Activated T-helper 2 cell treated with anti-CD3 and anti-CD28 coated beads, Interferon-gamma antibody, Interleukin-2, Interleukin-4, amounts not matched to agents 10 μg/mL and 5 μg/mL and 100 μg/mL, durations not matched to agents 14 hours and 24 hours and 36 hours (primary cell): ENCODE measurements at places on chromosomes 7 and 10. TPM values are rescaled to one million over a fixed set of nuclear protein-coding genes. Genes with fewer than 3 reads are reported as not detected.

Gene FAM25C
- not detected in 2 replicates for total RNA-seq

Gene HHEX
- total RNA-seq: 0.32 and 0.46 TPM in 2 replicates

Gene TMEM176B
- total RNA-seq: 0.14 TPM in 1 of 2 replicates, not detected in the other

DNA sequence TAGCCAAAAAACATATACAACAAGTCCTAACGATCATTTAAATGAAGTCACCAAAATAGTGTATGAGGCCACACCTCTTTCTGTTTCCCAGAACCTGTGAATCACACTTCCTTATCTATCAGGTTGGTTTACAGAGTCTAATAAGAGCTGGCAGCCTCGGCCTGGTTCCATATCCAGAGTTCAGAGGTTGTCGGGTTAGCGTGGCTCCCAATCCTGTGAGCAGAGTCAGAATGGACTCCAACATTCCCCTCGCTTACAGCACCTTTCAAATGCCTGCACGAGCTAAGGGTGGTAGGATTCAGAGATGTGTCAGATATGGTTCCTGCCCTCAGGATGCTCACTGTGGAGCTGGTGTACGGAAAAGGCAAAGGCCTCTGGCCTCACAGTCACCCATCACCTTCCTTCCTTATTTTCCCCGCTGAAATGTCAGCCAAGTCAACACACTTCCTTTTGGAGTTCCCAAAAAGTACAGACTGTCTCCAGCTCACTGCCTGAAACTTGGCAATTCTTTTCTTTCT lies 6.0 kb downstream of the IL15RA start:
- H3K36me3 ChIP-seq: peaks cover 42% of the 10 kb centered on the region
- no peak for DNase-seq
- peaks cover 41% of the 10 kb centered on the region for H3K4me1 ChIP-seq

DNA sequence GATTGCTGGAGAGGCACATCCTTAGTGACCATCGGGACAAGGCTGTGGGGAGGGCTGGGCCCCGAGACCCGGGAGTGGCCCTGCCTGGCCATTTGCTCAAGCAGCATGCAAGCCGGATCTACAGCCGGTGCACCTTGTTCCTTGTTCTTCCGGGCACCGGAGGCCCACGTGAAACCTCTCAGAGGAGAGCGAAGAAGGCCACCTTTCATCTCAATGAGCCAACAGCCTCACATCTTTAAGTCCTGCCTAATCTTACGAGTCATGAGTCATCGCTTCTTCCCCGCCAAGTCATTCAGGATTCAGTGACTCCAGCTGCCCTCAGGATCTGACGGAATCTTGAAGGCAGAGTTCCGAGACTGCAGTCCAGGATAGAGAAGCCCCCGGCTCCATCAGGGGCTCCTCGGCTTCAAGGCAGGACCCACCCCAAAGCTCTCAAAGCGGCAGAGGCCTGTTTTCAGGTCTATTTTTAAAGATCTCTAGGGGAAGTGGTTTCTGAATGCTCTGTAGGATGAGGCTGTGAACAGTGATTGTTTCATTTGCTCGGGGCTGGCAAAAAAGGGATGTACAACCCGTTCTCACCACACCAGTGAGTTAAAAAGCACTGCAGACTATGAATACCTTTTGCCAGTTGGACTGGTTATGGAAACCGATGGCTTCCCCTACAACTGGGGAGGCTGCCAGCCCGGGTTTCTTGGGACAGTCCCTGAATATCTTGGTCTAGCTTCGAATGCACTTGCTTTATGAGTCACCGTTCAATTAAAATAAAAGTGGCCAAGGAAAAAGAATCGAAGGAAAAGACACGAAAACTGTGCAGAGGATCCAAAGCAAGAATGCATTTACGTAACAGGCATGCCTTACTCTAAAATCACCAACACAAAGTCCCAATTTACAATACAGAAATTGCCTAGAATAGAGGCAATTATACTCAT lies 57.2 kb upstream of the ECHDC3 start:
- H3K27ac ChIP-seq: peak overlapping the region; percentile 54
- DNase-seq: peak; percentile 48
- H3K4me1 ChIP-seq: peaks cover 21% of the 10 kb centered on the region
- H3K36me3 ChIP-seq: no peaks in the 10 kb centered on the region

DNA sequence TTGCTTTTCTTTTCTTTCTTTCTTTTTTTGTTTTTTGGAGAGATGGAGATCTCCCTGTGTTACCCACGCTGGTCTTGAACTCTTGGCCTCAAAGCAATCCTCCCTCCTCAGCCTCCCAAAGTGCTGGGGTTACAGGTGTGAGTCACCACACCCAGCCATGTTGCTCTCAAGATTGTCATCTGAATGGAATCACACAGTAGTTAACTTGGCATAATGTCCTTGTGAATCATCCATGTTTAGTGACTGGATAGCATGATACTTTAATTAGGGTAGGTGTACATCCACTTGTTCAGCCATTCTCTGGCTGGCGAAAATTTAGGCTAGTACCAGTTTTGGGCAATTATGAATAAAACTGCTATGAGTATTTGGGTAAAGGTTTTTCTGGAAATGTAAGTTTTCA lies 15.4 kb upstream of the GRB10 start:
- peaks cover 4% of the 10 kb centered on the region for H3K4me1 ChIP-seq
- H3K4me3 ChIP-seq: no peak overlapping the region
- H3K27ac ChIP-seq: no peak overlapping the region

GRCh38 chr7:1569440-1569832 lies 396 bp downstream of the PSMG3 start:
- peak overlapping the region; percentile 88 for H3K27ac ChIP-seq
- H3K27me3 ChIP-seq: no peaks in the 10 kb centered on the region
- H3K4me3 ChIP-seq: peak overlapping the region; percentile 89

- DNase-seq: no peak
- no peak overlapping the region for H3K4me3 ChIP-seq
- H3K27ac ChIP-seq: no peak overlapping the region
- no peaks in the 10 kb centered on the region for H3K36me3 ChIP-seq
These were observed 78.6 kb upstream of the CAPZA2 start for GRCh38 chr7:116783666-116784318.

- H3K27ac ChIP-seq: no peak overlapping the region
- no peaks in the 10 kb centered on the region for H3K27me3 ChIP-seq
These were observed 11.5 kb upstream of the STN1 start for GRCh38 chr10:103929381-103929921.

GRCh38 chr10:127024685-127025435 lies 119.6 kb downstream of the DOCK1 start:
- H3K27ac ChIP-seq: no peak overlapping the region
- H3K4me3 ChIP-seq: no peak overlapping the region
- DNase-seq: no peak
- no peaks in the 10 kb centered on the region for H3K4me1 ChIP-seq
